ENCODE measurements at places on chromosomes 2 and 18. TPM values are rescaled to one million over a fixed set of nuclear protein-coding genes. Genes with fewer than 3 reads are reported as not detected.
A peak's percentile ranks its signal among the peaks of the same experiment; 100 is the strongest.

- DNase-seq = no peak
- H3K4me3 ChIP-seq = no peak overlapping the region
- H3K36me3 ChIP-seq = no peaks in the 10 kb centered on the region
- H3K27ac ChIP-seq = no peak overlapping the region
- no peaks in the 10 kb centered on the region for H3K27me3 ChIP-seq
These were observed 7.0 kb upstream of the PER2 start for GRCh38 chr2:238295144-238296112.

GRCh38 chr18:50586710-50587109 lies 26.8 kb downstream of the MAPK4 start:
- H3K27me3 ChIP-seq = peaks cover 7% of the 10 kb centered on the region
- no peak overlapping the region for H3K27ac ChIP-seq
- H3K4me1 ChIP-seq = no peaks in the 10 kb centered on the region
- no peak for DNase-seq
- no peaks in the 10 kb centered on the region for H3K36me3 ChIP-seq
- no peak overlapping the region for H3K4me3 ChIP-seq

- no peak within 1 kb of the TSS for H3K27ac ChIP-seq
- H3K4me1 ChIP-seq = no peaks in the 10 kb centered on the region
- no peaks in the 10 kb centered on the region for H3K27me3 ChIP-seq
- peak within 1 kb of the TSS; percentile 20 for H3K4me3 ChIP-seq
- peak; percentile 57 for DNase-seq
These were observed at the start of gene CASP10 for GRCh38 chr2:201182650-201183364. TSS of gene CASP10 (plus strand) at chr2:201183141. CDS start at chr2:201185778, 2,637 bp downstream.

DNA sequence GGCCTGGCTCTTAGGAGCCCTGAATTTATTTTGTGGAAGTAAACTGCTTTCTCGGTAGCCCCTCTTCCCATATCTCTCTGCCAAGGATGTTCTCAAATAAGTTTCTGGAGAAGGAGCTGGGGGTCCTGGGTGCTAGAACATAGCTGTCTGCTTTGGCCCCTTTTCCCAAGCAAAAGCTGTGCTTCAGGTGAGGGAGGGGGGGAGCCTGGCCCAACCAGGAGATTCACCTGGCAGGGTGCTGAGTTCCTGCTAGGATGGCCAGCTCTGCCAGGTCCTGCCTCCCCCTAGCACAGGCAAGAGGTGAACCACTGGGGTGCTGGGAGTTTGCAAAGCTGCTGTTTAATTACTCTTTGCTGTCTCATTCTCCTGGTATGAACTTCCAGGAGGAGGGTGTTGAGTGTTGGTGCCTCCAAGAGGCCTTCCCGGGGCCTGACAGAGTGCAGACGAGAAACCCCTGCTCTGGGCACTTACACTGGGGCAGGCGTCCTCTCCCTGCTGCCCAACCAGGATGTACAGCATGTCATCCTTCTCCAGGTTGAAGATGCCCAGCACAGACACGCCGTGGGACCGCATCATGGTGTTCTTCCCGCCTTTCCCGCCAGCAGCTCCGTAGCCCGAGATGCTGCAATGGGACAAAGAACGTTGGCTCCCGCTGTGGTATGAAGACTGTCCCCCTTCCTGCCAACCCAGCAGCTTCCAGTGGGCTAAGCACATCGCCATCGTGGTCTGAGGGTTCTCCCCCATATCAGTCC lies 124.2 kb downstream of the CLIP4 start:
- DNase-seq = no peak
- H3K4me3 ChIP-seq = no peak overlapping the region
- H3K36me3 ChIP-seq = no peaks in the 10 kb centered on the region
- H3K27me3 ChIP-seq = no peaks in the 10 kb centered on the region
- no peaks in the 10 kb centered on the region for H3K4me1 ChIP-seq

DNA sequence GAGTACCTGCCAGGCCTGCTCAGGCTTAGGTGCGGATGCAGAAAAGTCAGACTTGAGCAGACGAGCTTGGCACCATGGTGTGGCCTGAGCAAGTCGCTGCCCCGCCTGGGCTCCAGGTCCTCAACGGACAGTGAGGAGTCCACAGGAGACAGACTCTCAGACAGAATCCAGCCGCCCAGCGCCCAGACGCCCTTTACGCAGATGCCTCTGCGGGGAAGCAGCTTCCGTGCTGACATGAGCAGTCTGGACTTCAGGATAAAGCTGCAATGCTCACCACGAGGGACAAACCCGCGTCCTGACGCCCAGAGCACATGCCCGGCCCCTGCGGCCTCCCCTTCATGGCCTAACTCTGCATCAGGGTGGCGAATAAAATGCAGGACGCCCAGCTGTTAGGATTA lies 3.5 kb upstream of the MAB21L4 start:
- no peak overlapping the region for H3K4me3 ChIP-seq
- H3K27ac ChIP-seq = no peak overlapping the region
- no peaks in the 10 kb centered on the region for H3K36me3 ChIP-seq
- no peaks in the 10 kb centered on the region for H3K27me3 ChIP-seq

DNA sequence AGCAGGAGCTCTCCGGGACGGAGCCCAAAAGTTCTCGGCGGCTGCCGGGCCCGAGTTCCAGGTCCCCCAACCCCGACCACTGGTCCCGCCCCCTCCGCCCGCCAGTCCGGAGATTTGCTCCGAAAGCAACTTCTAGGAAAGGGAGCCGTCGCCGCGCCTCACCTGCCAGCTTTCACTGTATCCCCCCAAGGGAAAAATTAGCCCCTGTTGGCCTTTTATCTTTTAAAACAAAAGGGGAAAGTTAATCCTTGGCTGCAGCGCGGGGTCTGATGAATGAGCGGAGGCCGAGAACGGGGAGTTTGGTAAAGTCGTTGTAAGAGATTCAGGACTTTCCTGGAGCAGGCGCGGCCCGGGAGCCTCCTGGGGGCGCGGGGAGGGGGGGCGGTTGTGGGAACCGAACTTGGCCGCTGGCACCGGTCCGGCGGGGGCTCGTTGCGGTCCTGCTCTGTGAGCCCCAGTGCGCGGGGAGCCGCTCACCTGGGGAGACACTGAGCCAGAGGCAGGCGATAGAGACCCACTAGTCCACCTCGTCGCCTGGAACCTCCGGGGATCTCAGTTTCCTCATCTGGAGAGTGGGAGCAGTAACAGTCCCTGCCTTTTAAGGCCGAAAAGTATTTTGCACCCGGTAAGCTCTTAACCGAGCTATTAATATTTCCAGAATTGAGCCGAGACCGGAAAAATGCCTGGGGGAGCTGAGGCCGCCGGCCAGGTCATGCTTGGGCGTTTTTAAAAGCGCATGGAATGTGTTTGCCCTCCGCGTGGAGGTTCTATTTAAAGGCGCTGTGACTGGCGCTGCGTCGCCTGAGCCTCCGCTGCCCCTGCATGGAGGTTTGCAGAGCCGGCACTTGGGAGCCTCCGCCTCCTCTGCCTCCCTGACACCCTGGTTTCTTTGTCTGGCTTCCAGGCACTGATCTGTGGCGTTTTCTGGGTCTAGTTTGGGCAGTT lies 1.1 kb downstream of the EFHD1 start:
- no peak for DNase-seq
- H3K4me3 ChIP-seq = peak overlapping the region; percentile 50
- H3K27ac ChIP-seq = no peak overlapping the region
- no peaks in the 10 kb centered on the region for H3K36me3 ChIP-seq
- peaks cover 32% of the 10 kb centered on the region for H3K27me3 ChIP-seq

DNA sequence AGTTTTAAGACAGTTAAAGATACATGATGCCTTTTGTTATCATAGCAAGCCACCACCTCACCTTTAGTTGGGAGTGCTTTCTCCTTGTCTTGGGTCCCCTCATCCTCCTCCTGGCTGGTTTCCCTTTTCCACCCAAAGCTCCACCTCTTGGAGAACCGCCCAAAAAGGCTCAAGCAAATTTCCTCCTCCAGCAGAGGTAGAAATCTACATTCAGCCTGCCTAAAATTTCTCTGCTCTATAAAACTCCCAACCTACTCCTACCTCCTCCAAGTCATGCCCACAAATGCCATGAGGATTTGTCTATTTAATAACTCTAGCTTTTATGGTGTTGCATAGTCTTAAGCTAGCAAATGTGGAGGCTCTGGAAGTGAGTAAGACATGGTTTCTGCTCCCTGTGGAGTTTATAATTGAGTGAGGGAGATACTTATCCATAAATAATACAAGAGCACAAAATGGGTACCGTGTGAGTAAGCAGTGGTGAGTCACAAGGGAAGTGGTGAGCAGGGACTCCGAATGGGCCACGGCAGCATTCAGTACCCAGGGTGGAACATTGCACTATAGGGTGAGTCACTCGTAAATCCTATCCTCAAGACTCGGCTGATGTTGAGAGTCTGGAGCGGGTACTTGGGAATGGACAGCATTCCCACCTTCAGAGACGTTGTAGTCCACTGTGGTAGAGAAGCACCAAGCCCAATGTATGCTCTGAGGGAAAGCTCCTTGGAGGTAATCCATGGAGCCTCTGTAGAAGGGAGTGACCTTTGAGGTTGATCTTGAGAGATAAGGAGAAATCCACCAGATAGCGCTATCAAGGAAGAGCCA lies 146.3 kb downstream of the RTN4 start:
- H3K4me3 ChIP-seq = no peak overlapping the region
- peaks cover 14% of the 10 kb centered on the region for H3K4me1 ChIP-seq
- no peaks in the 10 kb centered on the region for H3K27me3 ChIP-seq
- no peaks in the 10 kb centered on the region for H3K36me3 ChIP-seq
- H3K27ac ChIP-seq = peak overlapping the region; percentile 16

GRCh38 chr2:99278793-99279291 lies 22.2 kb downstream of the LYG1 start:
- H3K27me3 ChIP-seq = no peaks in the 10 kb centered on the region
- no peak overlapping the region for H3K4me3 ChIP-seq
- no peaks in the 10 kb centered on the region for H3K4me1 ChIP-seq
- no peaks in the 10 kb centered on the region for H3K36me3 ChIP-seq
- no peak for DNase-seq

DNA sequence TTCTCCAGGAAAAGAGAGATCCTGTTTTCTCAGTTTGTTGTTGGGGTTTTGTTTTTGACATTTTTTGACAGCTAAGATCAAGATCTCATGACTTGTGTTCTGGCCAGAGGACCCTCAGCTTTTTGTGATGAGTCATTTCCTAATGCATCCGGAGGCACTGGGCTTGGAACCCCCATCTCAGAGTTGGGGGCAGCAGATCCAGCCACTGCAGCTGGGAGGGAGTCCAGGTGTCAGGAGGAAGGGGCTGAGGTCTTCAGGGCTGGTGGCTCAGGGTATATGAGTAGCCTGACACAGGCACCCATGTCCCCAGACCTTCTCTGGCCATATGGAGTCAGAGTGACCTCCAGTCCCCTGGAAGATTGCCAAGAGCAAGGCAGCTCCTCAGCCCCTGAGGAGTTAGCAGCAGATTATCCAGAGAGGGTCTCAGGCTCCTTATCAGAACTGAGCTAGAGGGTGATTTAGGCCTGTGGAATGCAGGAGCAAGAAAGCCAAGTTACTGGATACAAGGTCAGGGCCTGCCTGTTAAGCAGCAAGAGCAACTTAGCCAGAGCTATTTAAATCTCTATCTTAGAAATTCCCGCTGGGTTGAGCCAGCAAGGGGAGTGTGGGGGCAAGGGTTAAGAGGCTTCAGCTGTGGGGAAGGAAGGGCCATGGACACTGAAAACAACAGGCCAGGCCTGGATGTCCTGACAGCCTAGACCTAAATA lies 62.4 kb downstream of the TANC1 start:
- no peaks in the 10 kb centered on the region for H3K27me3 ChIP-seq
- peak; percentile 4 for DNase-seq
- H3K4me3 ChIP-seq = no peak overlapping the region
- H3K36me3 ChIP-seq = no peaks in the 10 kb centered on the region

DNA sequence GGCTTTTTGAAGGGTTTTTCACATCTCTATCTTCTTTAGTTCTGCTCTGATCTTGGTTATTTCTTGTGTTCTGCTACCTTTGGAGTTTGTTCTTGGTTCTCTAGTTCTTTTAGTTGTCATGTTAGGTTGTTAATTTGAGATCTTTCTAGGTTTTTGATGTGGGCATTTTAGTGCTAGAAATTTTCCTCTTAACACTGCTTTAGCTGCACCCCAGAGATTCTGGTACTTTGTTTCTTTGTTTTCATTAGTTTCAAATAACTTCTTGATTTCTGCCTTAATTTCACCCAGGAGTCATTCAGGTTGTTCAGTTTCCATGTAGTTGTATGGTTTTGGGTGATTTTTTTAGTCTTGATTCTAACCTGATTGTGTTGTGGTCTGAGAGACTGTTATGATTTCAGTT lies 34.7 kb downstream of the AGPS start:
- no peaks in the 10 kb centered on the region for H3K4me1 ChIP-seq
- no peaks in the 10 kb centered on the region for H3K36me3 ChIP-seq
- H3K27me3 ChIP-seq = no peaks in the 10 kb centered on the region
- no peak overlapping the region for H3K4me3 ChIP-seq
- no peak for DNase-seq
- no peak overlapping the region for H3K27ac ChIP-seq

DNA sequence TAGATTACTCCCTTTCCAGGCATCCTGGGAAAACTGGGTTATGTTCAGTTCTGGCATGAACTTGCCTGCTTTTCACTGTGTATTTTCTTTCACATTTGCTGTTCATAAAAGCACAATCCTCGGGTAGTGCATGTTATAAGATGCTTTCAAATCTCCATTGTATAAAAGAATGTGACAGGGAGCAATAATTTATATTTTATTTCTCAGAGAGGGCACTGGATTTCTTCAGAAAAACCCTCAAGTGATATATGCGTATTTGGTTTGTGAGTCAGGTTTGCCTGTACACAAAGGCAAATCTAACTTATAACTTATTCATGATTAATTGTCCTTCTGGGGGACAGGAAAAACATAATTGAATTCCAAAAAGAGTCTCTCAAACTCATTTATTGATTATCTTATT lies 440.7 kb upstream of the MMADHC start:
- H3K27me3 ChIP-seq = no peaks in the 10 kb centered on the region
- peaks cover 16% of the 10 kb centered on the region for H3K4me1 ChIP-seq
- H3K36me3 ChIP-seq = no peaks in the 10 kb centered on the region
- DNase-seq = peak; percentile 7
- no peak overlapping the region for H3K27ac ChIP-seq
- no peak overlapping the region for H3K4me3 ChIP-seq

GRCh38 chr2:122078451-122078850 lies 323.0 kb downstream of the TSN start:
- H3K4me3 ChIP-seq = no peak overlapping the region
- no peaks in the 10 kb centered on the region for H3K27me3 ChIP-seq
- H3K36me3 ChIP-seq = no peaks in the 10 kb centered on the region
- peaks cover 8% of the 10 kb centered on the region for H3K4me1 ChIP-seq

- DNase-seq = peak; percentile 31
- H3K27ac ChIP-seq = no peak overlapping the region
- no peaks in the 10 kb centered on the region for H3K27me3 ChIP-seq
- H3K36me3 ChIP-seq = no peaks in the 10 kb centered on the region
These were observed 17.4 kb upstream of the RMDN2 start for GRCh38 chr2:37907501-37908225.

The GKN1 gene
- not detected for total RNA-seq

The CFAP221 gene
- total RNA-seq = 1.5 TPM

The NHEJ1 gene
- total RNA-seq = 18.0 TPM

The ATG9A gene
- total RNA-seq = 50.0 TPM

The LOXHD1 gene
- total RNA-seq = 25.5 TPM

The TEKT4 gene
- total RNA-seq = not detected

Measured in A673 (cell line).